ENCODE measurements at places on chromosomes 13 and 19.

DNA sequence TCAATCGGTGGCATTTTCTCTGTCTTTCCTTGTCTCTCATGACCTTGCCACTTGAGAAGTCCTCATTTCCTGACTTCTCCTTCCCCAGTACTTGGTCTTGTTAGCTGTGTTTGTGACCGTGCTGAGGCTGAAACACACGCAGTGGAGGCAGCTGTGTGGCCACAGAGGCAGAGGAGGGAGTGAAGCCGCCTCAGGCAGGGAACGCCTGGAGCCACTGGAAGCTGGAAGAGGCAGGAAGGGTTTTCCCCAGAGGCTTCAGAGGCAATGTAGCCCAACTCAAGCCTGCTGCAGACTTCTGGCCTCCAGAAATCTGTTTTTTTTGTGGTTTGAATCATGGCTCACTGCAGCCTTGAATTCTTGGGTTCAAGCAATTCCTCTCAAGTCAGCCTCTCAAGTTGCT lies 29.2 kb upstream of the ARGLU1 start:
- DNase-seq, result no peak

DNA sequence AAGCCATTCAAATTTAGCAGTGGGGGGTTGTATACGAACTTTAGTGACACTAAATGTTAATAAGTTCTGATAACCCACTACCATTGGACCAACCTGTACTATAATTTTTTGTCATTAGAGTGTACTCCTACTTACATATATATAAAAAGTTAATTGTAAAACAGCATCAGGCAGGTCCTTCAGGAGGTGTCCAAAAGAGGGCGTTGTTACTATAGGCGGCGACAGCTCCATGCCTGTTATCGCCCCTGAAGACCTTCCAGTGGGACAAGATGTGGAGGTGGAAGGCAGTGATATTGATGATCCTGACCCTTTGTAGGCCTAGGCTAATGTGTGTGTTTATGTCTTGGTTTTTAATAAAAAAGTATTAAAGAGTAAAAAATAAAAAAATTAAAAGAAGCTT lies 27.5 kb downstream of the SPRYD7 start:
- no peak for DNase-seq

GRCh38 chr19:46387713-46388130 lies 25.6 kb downstream of the CCDC8 start:
- no peak for DNase-seq

GRCh38 chr13:68727798-68728197 lies 1379.8 kb upstream of the ATXN8OS start:
- no peak for DNase-seq

GRCh38 chr13:38670627-38671026 lies 16.2 kb upstream of the FREM2 start:
- DNase-seq, result no peak

GRCh38 chr19:2083174-2083854 lies 12.8 kb downstream of the MOB3A start:
- DNase-seq, result peak; percentile 65

DNA sequence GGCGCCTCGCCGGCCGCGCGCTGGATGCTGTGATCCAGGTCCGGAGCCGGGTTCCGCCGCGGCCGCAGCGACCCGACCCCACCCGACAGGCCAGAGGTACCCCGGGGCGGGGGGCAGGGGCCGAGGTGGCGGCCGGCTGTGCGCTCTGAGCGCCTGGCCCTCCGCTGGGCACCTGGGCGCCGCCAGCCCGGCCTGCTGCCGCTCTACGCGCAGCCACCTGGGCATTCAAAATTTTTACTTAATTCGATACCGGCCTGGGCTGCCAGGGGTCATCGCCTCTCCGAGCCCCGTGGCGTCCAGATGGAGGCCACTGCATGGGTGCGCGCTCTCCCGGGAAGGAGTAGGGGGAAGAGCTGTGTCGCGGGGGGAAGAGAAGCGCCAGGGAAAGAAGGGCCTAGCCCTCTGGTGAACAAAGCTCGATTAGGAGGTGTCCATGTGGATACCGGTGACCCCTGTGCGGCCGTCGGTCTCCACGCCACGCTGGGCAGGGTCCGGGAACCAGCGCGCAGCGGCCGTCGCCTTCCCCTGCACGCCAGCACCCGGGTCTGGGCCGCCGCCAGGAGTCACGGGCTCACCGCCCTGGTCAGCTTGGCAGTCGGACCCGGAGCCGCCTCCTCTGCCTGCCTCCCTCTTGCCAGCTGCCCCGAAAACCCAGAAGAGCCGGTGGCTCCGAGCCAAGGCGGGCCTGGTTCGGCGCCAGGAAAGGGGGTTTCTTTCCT lies 666 bp downstream of the BIVM start:
- DNase-seq, result no peak

DNA sequence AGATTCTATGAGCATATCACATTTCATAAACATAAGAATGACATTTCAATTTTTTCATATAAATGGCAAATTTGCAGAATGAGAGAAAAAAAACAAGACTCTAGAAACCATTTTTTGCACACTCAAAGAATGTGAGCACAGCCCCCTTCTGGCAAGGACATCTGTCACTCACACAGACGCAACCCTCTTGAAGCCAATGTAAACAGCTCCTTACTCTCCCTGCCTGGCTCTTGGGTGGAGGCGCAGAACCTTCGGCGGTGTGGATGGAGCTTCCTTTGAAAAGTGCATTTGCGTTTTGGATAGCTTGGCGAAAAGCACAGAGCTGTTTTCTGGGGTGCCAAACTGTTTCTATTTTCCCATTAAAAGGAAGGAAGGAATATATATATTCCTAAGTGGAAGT lies 367.6 kb upstream of the TSHZ3 start:
- DNase-seq, result no peak

DNA sequence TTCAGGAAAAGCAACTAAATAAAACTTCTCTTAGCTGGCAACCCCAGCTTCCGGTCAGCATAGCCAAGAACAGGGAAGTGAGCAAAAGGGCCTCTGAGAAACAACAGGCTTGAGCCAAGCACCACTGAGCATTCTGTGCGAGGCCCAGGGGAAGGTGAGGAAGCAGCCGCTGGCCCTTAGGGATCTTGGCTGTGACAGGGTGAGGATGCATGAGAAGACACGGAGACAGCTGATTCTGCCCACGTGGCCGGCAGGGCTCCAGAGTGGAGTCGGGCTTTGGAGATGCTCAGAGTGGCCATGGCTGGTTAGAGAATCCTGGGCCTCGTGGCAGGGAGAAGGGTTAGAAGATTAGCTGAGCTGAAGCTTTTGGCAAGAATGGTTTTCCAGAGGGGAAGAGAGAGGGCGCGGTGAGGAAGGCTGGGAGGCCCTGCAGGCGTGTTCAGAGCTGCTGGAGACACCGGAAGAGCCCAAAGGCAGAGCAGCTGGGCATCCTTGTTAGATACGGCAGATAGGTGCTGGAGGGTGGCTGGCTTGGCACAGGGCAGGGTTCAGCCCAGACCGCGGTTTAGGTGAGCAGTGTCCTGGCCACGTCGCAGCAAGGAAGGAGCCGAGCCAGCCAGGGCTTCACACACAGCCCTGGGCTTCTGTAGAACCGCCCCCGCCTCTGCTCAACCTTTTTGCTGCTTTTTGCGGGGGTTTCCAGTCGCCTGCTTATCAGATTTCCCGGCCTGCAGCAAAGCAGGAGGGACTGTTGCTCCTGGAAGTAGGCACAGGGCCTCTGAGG lies 17.3 kb downstream of the UPF1 start:
- no peak for DNase-seq

DNA sequence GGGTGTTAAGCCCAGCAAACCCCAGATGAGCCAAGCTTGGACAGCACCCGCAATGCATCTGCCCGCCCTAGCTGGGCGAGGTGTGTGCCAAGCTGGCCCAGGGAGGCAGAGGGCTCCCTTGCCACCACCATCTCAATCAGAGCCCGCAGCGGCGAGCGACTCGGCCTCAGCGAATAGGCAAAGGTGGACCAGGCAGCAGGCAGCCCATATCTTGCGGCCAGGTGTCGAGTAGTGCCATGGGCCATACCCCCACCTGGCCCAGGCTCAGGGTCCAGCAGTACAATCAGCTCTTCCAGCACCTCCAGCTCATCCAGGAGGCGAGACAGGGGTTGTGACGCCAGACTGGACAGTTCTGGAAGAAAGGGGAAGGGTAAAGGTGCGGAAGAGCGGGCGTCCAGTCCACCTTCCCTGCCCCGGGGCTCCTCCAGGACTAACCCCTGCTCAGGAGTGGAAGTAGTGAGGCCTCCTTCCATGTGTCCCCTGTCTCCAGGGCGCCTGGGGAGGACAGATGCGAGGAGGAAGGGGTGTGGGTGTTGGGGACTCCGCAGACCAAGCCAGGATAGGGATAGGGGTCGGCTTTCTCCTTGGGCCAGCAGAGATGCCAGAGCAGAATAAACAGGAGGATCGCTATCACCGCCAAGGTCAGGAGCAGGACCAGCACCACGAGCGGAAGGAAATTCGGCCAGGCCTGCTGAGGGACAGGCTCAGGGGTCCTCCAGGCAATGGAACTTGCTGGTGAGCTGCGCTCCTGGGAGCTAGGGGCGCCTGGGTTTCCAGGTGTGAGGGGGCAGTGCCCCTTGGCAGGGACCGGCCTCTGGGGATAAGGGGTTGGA lies 2.8 kb downstream of the IGFLR1 start:
- DNase-seq, result no peak

DNA sequence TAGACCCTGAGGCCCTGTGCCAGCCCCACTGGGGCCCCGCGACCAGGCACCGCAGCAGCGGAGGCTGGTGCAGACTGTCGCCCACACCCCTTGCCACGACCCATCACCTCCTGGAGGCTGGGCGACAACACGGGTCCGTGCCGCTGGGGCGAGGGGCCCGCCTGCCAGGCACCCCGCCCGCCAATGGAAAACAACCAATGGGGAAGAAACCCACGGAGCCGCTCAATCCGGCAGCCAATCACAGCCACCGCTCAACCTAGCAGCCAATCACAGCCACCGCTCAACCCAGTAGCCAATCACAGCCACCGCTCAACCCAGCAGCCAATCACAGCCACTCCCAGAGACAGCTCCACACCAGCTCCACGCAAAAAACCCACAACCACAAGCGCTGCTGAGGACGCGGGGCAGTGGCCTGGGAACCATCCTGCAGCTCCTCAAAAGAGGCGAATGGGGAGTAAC lies 29.7 kb downstream of the GPX4 start:
- peak; percentile 76 for DNase-seq

- DNase-seq, result no peak
These were observed 90.5 kb downstream of the STARD13 start for GRCh38 chr13:33194820-33195692.

GRCh38 chr19:17340302-17340870 lies 3.0 kb downstream of the GTPBP3 start:
- no peak for DNase-seq

DNA sequence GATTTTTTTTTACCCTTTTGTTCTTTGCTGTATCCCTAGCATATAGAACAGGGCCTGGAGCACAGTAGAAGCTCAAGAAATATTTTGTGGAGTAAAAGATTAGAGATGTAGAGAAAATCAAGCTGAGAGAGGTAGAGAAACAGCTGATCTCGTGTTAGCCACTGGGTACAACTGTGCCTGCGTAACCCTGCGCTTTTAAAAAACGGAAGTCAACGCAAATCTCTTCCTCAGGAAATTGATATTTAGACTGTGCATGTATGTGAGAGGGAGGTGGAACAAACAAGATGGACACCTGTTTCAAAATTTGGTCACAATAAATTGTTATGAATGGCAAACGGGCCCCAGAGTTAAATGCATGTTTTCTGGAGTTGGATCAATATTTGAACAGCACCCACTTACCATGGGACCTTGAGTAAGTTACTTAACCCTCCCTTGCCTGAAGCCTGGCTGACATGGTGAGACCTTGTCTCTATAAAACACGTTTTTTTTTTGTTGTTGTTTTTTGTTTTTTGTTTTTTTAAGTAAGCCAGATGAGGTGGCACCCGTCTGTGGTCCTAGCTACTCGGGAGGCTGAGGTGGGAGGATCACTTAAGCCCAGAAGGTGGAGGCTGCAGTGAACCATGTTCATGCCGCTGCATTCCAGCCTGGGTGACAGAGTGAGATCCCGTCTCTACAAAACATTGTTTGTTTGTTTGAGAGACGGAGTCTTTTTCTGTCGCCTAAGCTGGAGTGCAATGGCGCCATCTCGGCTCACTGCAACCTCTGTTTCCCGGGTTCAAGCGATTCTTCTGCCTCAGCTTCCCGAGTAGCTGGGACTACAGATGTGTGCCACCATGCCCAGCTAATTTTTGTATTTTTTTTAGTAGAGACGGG lies 3.3 kb upstream of the EPOR start:
- DNase-seq, result no peak

DNA sequence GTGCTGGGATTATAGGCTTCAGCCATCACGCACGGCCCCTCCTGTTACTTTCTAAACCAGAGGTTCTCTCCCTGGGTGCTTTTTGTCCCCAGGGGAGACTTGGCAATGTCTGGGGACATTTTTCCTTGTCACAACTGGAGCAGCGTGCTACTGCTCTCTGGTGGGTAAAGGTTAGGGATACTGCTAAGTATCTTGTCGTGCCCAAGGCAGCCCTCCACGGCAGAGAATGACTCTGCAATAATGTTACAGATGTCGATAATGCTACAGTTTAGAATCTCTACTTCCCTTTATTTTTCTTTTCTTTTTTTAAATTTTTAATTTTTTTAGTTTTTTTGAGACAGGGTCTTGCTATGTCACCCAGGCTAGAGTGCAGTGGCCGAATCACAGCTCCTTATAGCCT lies 38.0 kb downstream of the ADGRE1 start:
- no peak for DNase-seq

DNA sequence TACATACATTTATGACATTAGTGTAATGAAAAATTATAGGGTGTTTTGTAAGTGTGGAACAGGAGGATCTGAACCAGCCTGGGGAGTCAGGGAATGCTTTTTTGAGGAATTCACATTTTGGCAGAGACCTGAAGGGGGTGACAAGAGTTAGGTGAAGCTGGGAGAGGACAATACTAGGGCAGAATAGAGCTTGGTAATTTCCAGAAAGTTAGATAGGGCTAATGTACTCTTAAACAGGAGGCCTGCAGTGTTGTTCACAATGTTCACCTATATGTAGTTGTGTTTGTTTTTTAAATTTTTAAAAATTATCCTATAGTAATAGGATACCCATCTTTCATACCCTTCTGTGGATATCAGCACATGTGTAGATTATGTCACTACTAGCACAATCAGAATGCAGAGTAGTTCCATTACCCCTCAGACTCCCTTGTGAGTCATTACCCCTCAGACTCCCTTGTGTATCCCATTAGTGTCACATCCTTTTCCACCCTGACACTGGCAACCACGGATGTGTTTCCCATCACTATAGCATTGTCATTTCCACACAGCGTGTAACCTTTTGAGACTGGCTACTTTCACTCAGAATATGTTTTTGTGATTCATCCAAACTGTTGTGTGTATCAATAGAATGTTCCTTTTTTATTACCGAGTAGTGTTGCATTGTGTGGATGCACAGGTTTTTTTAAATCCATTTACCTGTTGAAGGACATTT lies 43.1 kb downstream of the PCCA start:
- DNase-seq, result peak; percentile 50

DNA sequence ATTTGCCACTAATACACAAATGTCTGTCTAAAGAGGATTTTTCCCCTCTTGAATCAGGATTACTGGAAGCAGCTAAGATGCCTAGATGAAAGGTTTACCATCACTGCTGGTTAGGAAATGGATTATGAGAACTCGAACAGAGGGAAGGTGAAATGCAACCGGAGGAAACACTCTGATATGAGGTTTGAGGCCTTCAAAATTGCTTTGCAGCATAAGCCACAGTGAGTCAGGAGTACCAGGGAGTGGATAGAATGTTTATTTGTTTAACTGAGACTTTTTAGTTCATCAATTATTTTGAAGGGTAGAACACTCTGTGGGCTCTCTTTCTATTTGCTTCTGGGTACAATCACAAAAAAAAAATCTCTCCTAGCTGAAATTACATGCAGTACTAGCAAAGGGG lies 18.1 kb downstream of the CDADC1 start:
- DNase-seq, result no peak

- no peak for DNase-seq
These were observed 1333.1 kb downstream of the EFNB2 start for GRCh38 chr13:105202354-105202753.

- DNase-seq, result no peak
These were observed 604.0 kb upstream of the SLITRK6 start for GRCh38 chr13:86403181-86403580.

All from activated naive CD8-positive, alpha-beta T cell treated with anti-CD3 and anti-CD28 coated beads for 36 hours (primary cell).